PC-3 (cell line): ENCODE measurements at places on chromosomes 1 and 21.

- DNase-seq: no peak
Observed at GRCh38 chr1:210677533-210677932, 348.8 kb downstream of the HHAT start.

DNA sequence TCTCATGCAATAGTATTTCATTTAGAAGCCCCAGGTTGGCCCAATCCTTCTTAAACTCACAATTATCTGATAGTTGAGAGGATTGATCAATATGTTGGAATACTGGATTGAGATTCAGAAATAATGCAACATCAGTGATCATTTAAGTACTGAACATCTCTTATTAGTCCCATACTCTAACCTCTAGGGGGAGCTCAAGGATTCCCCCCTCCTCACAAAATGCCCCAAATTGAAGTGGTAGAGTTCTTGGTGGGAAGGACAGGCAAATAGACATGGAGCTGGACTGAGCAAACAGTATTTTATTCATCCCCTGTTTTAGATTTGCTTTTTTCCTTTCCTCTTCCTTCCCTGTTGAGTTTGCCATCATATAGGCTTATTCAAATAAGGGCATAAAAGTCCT is 62.8 kb downstream of the NGF start:
- DNase-seq: peak; percentile 52

DNA sequence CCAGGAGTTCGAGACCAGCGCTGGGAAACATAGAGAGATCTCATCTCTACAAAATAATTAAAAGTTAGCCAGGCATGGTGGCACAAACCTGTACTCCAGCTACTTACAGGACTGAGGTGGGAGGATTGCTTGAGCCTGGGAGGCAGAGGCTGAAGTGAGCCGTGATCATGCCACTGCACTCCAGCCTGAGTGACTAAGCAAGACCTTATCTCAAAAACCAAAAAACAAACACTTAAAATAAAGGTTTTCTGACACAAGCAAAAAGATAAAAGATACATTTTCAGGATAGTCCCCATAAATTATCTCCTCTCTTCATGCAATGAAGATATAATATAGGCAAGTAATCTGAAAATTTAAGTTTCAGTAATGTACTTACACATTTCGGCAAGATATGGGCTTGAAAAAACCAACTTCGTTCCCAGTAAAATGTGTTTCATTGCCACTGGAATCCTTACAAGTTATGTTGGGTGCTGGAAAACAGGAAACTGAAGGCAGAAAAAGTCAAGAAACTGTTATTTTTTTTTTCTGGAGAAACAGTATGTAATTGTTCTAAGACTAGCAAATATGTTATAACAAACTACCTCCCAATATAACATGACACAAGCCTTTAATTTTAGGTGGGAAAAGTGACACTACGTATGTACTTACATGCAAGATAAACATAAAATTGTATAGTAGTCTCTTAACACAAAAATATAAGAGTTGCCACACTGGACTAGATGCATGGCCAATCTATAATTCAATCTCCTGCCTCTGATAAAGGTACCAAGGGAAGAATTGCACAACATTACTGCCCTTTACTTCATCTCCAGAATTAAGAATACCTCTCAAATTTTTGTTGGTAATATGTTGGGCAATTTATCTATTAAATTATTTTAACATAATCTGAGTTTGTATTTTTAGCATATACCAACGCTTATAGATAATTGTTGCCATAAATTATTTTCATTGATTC is 15.7 kb downstream of the TM2D1 start:
- DNase-seq: no peak

DNA sequence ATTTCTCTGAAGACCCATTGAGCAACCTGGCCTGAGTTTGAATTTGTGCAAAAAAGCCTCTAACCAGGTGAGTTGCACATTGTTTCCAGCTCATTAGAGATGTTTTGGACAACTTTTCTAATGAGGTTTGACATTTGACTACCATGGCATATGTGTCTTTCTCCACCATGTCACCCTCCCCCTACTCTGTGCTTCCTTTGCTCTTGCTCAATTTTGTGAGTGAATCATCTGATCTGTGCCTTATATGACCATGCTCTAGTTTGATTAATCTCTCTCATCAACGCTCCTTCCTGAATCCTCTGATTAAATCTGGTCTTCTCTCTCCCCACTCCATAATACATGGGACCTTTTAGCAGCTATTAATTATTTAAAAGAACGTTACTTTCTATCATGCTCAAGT is 144.8 kb upstream of the SAMSN1 start:
- peak; percentile 20 for DNase-seq

- DNase-seq: peak; percentile 93
Observed at GRCh38 chr1:33007190-33008050, 29.3 kb downstream of the AK2 start.

- peak; percentile 49 for DNase-seq
Observed at GRCh38 chr1:147504801-147505311, 36.4 kb upstream of the BCL9 start.

DNA sequence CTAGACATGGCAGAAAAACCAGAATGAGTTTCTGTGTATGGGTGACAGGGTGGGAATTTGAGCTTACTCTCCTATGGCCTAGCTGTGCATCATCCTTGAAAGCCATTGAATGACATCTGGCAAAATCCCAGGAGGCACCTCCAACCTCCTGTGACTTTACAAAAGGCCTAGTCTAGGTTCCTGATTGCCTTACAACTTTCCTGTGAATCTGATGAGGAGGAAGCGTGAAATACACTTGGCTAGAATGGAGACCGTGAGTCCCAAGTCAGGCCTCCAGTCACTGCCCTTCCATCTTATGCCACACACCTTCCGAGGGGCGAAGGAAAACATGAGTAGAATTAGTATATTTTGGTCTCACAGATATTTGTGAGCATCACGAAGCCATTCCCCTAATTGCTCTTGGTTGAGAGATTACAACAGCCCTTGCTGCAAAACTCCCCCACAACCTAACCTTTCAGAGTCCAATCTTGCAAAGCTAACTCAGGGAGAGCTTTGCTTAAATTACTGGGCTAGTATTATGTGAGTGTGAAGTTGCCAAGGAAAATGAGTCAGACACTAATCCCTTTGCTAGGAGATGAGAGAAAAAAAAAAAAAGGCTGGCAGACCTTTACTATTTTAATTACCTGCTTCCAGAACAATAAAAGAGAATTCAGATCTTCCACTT is 36.3 kb upstream of the PAXBP1 start:
- DNase-seq: peak; percentile 25

DNA sequence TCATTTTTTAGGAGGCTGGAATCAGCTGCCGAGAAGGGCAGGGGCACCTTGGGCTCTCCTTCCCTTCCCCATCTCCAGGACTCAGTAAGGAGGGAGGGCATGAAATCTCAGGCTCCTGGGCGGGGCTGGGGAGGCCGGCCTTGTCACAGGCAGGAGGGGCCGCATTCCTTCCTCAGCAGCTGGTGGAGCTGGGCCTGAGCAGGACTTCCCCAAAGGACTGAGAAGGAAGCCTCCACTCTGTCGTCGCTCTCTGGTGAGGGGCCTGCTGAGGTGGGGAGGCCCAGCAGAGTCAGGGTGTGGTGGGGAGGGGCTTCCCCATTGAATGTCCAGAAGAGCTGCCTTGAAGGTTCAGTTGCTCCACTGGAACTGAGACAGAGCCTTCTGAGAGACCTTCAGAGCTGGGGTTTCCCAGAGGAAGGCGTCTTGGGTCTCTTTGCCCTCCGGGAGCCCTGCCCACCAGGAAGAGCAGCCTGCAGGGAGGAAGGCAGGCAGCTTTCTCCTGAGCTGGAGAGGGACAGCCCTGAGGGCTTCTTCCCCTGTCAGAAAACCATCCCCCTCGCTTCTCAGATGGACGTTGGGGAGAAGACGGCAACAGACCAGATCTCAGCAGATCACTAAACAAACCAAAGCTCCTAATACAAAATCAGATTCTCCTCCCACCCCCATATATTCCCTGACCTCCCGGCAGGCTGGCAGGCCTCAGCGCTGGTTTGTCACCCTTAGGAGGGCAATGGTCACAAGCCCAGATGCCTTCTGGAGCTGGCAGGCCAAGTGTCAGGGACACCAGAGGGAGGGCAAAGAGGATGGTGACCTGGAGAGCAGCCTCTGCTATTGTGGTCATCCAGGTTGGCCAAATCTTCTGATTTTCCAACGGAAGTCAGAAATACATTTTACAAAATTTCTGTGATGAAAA is 10.7 kb downstream of the KCNA10 start:
- DNase-seq: no peak

GRCh38 chr1:85315789-85316188 is 39.4 kb upstream of the BCL10 start:
- DNase-seq: no peak

DNA sequence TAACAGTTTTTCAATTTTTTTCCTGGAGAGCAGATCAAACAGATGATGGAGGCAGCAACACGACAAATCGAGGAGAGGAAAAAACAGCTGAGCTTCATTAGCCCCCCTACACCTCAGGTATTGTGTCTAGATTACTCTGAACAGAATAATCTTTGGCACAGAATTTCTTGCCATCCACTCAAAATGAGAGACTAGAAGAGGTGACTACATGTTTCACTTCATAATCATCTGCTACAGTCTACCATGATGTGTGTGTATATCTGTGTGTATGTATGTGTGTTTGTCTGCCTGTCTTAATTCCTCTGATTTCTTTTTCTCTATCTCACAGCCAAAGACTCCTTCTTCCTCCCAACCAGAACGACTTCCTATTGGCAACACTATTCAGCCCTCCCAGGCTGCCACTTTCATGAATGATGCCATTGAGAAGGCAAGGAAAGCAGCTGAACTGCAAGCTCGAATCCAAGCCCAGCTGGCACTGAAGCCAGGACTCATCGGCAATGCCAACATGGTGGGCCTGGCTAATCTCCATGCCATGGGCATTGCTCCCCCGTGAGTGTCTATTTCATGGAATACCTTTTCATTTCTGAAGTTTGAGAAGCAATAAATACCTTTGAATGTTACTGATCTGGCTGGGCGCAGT is 11.4 kb downstream of the PRPF3 start:
- no peak for DNase-seq

DNA sequence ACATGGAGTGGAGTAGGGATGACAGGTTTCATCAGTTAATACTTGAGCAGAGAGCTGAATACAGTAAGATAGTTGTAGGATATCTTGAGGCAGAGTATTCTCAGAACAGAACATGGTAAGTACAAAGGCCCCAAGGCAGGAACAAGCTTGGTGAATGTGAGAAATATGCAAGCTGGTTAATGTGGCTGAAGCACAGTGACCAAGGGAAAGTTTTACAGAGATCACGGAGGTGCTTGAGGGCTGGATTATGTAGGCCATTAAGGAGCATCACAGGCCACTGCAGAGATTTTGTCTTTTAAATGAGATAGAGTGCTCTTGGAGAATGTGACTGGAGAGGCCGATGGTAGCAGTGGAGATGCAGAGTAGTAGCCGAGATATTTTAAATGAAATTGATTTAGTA is 54.0 kb upstream of the BOLA1 start:
- DNase-seq: no peak

GRCh38 chr1:75559136-75559535 is 51.8 kb downstream of the SLC44A5 start:
- no peak for DNase-seq

GRCh38 chr1:4563586-4563985 is 90.8 kb upstream of the AJAP1 start:
- DNase-seq: no peak

GRCh38 chr1:92277105-92277723 is 21.6 kb downstream of the GLMN start:
- DNase-seq: peak; percentile 54

DNA sequence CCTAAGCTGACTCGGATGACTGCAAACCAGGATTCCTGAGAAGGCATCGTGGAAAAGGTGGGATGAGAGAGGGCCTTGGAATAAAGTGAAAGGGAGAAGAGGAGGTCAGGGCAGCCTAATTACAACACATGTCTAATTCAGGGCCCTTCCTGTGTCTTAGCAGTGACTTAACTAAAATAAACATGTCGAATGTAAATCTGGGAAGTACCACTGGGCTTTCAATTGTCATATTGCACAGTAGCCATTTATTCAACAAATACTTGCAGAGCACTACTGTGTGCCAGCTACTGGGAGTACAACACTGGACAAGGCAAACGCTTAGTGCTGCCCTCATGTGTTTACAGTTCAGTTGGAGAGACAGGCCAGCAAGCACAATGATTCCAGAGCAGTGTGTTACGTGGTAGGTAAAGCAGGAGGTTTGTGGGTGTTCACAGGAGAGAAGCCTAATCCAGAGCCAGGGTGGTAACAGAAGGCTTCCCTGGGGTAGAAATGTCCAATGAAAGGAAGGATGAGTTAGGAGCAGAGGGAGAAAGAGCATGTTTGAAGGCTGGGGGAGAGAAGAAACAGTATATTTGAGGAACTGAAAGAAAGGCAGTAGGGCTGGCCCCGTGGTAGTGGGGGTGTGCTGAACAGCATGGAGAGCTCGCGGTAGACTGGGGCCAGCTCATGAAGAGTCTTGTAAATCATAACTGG is 38.0 kb upstream of the RASAL2 start:
- DNase-seq: peak; percentile 54

DNA sequence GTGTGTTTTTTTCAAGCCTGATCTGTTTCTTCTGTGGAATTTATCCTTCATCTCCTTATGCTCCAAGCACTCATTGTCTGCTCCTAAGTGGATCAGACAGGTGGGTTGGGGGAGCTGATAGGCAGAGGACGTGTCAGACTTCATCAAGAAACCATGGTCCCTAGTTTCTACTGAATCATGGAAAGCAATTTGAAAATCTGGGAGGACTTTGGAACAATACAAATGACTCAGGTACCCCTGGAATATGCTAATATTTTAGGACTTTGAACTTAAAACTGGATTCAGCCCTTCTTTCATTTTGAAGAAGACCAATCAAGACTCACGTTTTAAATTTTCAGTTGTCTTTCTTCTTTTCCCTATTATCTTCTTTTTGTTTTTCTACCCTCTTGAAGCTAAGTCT is 7.7 kb downstream of the ABCG1 start:
- DNase-seq: no peak

DNA sequence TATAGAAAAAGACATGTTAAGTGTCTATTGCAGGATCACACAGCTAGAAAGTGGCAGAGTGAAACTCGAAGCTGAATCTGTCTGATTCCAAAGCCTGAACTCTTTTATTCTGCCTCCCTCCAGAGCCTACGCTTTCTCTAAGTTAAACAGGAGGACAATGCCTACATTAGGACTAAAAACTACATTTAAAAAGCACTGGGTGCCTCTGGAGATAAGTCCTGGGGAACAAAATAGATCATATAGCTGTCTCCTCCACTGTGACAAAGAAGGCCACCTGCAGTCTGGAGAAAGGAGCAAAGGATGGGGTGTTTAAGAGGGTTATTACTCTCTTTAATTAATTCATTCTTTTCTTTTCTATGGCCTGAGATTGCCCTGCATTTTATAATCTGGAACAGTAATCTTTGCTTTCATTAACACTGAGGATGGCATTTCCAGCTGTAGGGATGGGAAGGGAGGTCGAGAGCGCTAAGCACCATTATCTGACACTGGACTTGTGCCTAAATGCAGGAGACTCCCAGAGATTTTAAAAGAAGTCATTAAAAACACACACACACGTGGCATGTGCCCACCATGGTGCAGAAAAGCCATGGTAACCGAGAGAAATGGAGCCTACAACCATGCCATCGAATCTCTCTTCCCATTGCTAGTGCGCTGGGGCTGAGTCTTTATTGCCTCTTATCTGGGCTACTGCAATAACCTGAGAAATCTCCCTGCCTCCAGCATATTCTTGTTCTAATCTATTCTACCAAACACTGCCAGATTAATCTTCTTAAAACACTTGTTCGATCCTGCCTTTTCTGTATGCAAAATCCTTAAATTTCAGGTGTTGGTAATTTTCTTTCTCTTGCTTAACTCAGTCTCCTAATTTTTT is 92.2 kb downstream of the PLXNA2 start:
- DNase-seq: no peak
